Renal cortex interstitium (tissue), 15 donors: ENCODE measurements at places on chromosomes 12 and 14. TPM values are rescaled to one million over a fixed set of nuclear protein-coding genes. Genes with fewer than 3 reads are reported as not detected.

DNA sequence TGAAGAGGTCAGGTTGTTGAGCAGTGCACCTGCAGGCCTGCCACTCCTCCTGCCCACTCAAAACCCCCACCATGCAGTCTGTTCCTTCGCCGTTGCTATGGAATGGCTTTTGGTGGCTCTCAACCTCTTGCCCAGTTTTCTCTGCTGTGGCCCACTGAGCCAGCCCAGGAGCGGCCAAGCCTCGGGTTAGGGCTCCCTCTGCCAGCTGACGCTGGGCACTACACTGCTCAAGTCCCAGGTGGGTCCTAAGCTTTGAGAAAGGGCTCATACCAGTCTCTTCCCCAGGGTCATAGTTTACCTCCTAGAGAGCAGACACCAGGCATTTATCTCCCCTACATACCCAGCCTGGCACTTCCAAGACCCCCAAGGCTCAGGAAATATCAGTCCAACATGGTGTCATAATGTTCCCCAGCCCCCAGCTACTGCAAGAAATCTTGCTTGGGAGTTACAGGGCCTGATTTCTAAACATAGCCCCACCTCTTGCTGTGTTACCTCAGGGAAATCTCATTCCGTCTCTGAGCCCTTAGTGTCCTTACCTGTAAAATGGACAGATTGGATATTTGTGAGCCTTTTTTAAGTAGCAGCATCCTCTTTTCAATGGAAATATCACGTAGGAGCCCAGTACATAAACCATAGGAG is 59.4 kb downstream of the TSPAN11 start:
- DNase-seq, result no peak

GRCh38 chr14:92690171-92691011 is 58.0 kb downstream of the LGMN start:
- DNase-seq, result no peak

DNA sequence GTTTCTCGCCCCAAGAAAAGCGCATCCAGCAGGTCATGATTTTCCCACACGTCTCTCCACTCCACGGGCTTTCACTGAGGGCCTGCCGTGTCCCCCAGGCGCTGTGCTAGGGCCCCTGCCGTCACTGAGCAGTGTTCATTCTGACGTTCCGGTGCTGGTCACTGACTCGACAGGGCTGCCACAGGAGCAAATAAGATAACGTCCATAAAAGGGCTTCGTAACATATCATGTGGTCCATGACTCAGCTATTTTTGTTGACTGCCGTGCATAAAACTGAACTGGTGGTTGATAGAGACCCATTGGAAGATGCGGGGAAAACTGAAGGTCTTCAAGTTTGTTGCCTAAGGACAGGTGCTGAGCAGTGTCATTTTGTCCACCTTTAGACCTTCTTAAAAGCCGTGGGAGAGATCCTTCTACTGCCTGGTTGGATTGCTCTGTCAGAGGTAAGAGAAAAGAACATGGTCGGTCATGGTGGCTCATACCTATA is 46.3 kb downstream of the ADGRD1 start:
- no peak for DNase-seq

POMT2 gene
- 41.6 TPM for polyA plus RNA-seq

DNA sequence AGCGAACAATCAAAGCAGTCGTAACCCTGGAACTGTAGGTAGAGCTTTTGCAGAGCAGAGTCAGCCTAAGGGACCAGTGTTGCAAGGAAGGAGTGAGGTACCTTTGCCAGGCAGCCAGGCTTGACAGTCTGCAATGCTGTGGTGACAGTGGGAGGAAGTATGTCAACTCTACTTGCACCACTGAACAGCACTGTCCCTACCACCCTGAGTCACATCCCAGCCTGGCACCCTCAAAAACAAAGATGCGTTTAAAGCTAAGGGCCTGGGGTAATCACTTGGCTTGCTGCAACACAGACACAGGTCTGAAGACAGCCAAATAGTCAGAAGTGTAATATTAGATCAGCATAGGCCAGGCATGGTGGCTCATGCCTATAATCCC is 141.9 kb downstream of the DPF3 start:
- no peak for DNase-seq

DNA sequence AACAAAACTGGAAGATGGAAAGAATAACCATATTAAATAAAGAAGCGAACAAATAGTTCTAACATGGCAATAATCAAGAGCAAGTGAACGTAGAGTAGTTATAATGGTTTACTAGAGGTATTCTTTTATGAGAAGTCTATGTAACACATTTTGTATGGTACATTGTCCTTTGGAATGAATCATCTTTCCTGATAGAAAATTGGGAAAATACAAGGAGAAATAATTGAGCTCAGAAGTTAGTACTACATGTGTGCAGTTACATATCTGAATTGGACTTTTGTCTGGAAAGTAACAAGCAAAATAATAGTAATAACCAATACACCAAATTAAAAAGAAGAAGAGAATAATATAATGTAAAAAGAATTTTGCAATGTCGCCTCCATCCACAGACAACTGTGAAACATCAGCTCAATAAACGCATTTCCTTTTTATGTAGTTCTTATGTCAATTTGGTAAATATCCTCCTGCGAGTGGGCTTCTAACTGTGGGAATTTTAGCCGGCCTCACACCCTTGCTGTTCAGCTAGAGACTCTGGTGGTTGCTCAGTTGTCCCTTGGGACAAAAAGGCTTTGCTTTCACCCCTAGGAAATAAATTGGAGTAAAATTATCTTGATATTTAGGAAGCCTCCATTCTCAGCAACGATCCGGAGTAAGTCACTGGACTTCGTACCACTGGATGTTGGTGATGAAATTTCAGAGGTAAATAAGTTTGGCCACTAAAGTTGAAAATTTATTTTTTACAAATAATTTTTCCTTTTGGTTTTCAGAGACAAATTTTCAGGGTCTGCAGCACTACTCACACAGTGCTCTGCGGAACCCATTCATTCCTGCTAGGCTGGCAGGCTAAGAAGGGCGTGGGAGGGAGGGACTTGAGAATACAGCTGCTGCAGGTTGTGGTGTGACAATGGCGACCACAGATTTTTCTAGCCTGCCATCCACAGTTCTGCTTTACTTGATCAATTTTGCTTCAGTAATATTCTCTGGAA is 1.1 kb upstream of the TUBA1A start:
- DNase-seq, result no peak

SLC41A2 gene
- 4.5 TPM for polyA plus RNA-seq

GRCh38 chr14:75318353-75318752 is 39.7 kb downstream of the FOS start:
- DNase-seq, result no peak

GRCh38 chr12:37547611-37548010 is 769.0 kb upstream of the ALG10B start:
- no peak for DNase-seq

KRT82 gene
- polyA plus RNA-seq, result not detected

DNA sequence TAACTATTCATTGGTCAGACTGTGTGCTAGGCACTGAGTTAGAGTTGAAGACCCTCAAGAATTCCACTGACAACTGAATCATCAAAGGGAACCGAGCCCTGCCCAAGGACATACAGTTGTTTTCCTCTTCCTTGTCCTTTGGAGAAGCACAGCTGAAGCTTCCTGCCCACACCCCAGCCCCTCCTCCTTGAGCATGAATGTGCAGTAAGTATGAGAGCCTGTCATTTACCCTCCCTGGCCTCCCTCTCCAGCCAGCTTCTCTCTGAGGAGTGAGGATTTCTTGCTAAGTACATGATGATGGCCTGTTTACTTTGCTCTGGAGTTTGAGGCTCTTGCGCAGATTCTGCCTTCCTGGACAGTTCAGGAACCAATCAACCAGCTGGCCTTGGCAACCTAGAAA is 235.2 kb downstream of the CACNA1C start:
- DNase-seq, result no peak

GRCh38 chr12:109731231-109731731 is 17.7 kb downstream of the FAM222A start:
- no peak for DNase-seq

GRCh38 chr14:52015411-52016030 is 26.2 kb downstream of the RTRAF start:
- no peak for DNase-seq

DNA sequence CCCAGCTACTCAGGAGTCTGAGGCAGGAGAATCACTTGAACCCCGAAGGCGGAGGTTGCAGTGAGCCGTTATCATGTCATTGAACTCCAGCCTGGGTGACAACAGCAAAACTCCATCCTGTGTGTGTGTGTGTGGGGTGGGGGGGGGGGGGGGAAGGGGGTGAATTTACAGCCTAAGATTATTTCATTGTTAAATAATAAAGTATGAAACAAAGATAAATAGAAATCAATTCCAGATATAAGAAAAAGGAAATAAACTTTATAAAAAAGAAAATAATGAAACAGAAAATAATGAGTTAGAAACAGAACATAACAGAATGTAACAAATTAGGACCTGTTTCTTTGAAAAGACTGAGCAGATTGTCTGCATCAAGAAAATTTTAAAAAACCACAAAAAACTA is 83.5 kb downstream of the INSM2 start:
- no peak for DNase-seq

CCDC175 gene
- 0.54 TPM for polyA plus RNA-seq

DNA sequence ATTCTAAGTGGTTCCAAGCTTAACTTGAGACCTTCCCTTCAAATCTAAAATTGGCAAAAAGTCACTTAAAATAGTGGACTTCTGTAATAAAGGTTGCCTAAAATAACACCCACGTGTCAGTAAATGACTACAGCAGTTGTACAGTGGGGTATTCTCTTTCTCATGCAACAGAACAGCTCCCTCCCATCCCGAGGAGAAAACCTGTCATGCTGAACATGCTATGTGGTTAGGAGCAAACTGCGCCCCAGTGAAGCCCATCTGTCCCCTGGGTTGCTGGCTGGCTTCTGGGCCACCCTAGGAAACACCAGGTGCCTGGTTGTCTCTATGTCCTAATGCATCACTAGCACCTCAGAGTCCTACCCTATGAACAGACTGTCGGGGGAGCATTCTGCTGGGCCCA is 2.7 kb downstream of the BTBD6 start:
- DNase-seq, result no peak

PLXNC1 gene
- 7.7 TPM for polyA plus RNA-seq

ATF7 gene
- polyA plus RNA-seq, result 41.3 TPM

DNA sequence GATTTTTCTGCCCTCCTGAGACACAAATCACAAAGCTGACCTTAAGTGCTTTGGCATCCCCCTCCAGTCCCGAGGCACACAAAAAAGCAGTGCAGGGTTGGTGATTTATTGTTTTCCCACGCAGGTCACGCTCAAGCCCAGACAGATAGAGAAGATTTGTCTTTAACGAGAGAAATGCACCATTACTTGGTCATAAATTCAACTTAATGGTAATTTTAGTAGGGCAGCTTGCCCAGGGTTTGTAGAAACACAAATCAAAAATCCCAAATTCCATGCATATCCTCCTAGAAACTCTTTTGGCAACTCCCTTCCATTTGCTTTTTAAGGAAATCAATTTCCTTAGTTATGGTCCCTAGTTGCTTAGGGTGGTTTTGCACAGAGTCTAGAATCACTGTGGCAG is 132.6 kb downstream of the IGF1 start:
- no peak for DNase-seq

PZP gene
- 0.47 TPM for polyA plus RNA-seq

- peak; percentile 57 for DNase-seq
These were observed 96.2 kb downstream of the FIGNL2 start for GRCh38 chr12:51752234-51752889.

DNA sequence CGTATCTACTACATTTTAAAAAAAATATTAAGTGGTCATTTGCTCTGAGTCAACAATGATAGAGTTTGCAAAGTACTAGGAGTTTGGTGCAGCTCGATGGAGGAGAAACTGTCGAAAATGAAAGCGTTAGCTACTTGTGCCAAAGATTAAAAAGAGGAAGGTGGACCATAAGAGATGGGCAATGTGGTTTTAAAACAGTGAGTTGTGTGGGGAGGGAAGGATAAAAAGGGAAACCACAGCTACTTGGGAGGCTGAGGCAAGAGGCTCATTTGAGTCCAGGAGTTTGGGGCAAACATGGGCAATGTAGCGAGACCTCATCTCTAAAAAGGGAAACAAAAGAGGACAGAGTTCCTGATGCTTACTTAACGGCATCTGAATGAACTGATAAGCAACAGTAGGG is 18.2 kb upstream of the STRAP start:
- DNase-seq, result no peak

GRCh38 chr12:15634010-15634683 is 155.0 kb downstream of the EPS8 start:
- no peak for DNase-seq

SPRYD3 gene
- polyA plus RNA-seq, result 15.1 TPM

ADAM21 gene
- 0.34 TPM for polyA plus RNA-seq

ABCC9 gene
- polyA plus RNA-seq, result 24.5 TPM

GRCh38 chr12:16012117-16012516 is 101.0 kb downstream of the DERA start:
- DNase-seq, result no peak

DNA sequence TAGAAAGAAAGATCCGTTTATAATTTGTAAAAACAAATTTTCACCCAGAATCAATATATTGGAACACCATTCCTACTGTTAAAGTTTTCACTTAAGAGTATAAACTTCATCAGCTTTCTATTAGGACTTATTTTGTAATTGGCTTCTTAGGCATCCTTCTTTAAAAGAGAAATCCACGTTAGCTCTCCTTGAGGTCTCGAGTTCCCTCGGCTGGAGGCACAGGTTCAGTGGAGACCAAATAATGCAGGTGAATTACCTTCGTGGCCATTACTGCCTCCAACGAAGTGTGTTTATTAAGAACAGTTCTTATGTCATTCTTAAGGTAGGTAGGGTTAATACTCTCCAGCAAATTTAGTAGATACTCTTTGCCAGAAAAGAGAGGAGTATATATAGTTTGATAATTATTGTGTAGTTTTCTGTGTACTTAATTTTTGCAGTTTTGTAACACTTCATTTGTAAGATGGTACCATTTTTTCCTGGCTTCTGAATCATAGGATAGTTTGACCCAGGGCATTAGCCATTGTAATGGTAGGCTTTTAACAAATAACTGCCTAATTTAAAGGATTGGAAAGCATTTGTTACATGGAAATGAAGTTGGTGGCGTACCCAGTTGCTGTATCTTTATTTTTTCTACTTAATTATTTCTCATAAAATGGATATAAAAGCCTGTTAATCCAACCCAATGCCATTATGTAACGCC is 2.2 kb downstream of the CALM1 start:
- no peak for DNase-seq

DNA sequence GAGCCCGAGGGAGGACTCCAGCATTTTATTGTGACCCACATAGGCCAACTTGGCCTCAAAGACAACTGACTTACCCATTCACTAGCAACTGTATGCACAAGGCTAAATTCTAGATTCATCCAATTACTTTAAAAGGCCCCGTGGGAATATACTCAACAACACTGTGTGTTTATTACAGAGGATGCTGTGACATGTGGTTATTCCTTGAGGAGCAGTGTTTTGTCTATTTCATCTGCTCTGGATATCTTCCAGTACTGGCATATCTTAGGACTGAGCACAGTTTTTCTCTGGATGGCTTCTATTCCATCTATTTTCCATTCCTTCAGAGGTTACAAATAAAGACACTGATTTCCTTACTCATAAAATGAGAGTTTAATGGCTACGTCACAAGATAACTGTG is 87.2 kb upstream of the KRAS start:
- DNase-seq, result no peak

GRCh38 chr14:38125481-38126037 is 82.1 kb upstream of the SSTR1 start:
- DNase-seq, result peak; percentile 53

ING4 gene
- polyA plus RNA-seq, result 111 TPM
